ENCODE measurements at places on chromosomes 4 and X.

DNA sequence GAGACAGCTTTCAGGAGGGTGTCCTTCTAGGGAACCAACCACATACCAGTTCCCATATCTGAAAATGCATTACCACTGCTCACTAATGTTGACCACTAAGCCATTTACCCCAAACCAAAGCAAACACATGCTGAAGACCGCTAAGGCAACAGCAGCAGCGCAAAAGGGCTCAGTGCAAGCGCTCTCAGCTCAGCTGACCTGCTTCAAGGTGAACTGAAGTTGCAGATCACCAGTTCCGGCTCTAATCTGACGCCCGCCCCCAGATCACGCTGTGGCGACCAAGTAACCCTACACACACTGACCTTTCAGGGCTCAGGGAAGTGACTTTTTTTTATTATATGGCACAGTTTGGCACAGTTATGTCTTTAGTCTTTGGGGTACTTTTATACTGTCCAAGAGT is 5.8 kb downstream of the MECP2 start:
- DNase-seq, result no peak

GRCh38 chr4:82578935-82579334 is 17.1 kb upstream of the TMEM150C start:
- DNase-seq, result no peak

DNA sequence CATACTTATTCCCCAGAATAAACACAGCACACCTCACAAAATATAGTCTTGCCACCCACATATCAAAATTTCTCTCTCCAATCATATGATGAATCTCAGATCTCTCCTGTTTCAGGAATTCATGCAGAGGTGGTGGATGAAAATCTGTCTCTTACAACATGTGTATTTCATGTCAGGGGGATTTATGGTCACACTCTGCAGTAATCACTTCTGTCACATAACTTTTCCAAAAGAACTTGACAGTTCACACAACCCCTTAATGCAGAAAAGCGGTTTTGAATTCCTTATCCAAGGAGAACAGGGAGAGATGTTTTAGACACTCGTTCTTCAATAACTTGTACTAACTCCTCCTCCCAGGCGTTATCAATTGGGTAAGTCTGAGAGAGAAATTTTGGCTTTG is 180.5 kb upstream of the ETNPPL start:
- DNase-seq, result no peak

DNA sequence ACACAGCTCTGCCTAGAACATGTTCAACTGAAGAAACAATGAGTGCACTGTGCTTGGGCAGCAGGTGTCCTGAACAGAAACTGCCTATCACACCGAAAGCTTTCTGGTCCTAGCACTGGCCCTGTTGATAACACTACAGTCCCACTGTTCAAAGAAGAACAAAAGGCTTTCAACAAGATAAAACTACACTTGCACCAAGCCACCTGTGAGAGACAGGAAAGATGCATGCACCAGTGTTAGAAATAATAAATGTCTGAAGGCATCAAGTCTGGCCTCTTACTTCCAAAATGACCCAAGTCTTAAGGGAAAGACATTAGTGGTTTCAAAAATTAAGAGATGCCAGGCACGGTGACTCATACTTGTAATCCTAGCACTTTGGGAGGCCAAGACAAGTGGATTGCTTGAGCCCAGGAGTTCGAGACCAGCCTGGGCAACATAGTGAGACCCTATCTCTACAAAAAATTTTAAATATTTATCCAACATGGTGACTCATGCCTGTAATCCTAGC is 68.7 kb downstream of the APBB2 start:
- no peak for DNase-seq
